ENCODE measurements at places on chromosomes 11 and 22.

DNA sequence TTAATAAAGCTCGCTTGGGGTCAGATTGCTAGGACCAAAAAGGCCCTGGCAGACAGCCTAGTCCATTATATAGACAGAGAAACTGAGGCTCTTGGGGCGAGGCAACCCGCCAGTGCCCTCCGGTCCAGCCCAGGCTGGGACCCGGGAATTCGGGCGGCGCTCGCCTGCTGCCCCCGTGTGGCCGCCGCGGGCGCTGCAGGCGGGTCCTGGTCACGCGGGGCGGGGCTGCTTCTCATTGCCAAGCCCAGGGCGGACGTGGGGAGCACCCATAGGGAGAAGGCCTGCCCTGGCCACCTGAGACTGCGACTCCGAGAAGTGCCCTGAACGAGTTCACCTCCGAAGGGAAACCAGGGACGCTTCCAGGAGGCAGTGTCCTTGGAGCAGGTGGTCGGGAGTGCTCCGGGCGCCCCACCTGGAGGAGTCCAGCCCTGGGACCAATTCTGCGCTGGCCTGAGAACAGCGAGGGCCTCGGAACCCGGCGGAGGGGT, 36.0 kb upstream of the CSNK1E start:
- peak; percentile 83 for DNase-seq

DNA sequence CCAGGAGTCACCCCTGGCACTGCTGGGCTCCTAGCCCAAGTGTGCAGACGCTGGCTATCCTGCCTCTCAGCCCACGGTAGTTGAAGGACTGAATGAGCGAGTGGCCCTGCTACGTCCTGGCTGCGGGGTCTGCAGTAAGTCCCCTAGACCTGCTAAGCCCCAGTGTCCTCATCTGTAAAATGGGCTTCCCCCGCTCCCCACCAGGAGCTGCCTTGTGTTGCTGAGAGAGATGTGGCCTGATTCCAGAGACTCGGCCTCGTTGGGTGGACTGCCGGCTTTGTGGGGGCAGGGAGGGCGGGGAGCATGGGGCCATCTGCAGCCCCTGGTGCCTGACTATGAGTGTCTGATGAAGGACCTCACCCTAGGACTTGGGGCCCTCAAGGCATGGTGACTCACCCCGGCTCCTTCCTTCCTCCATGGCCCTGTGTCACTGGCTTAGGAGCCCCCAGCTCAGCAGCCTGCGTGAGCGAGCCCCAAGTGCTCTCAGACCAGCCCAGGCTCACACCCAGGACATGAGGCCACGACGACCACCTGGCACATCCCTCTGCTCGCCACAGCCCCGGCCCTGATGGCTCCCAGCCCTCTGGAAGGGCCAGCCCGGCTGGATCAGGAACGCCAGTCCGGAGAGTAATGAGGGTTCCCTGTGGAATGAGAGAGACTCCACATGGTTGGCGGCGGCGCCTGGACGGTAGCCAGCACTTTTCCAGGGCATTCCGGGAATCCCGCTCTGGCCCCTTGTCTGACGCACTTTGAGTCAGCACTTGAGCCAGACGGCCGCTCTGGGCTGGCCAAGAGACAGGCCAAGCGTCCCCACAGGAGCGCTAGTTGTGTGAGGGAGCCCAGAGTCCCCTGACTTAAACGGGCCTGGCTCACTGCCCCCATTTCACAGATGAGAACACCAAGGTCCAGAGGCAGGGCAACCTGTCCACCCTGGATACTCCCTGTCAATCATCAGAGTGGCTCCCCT, 50.5 kb upstream of the SHISAL1 start:
- no peak for DNase-seq

DNA sequence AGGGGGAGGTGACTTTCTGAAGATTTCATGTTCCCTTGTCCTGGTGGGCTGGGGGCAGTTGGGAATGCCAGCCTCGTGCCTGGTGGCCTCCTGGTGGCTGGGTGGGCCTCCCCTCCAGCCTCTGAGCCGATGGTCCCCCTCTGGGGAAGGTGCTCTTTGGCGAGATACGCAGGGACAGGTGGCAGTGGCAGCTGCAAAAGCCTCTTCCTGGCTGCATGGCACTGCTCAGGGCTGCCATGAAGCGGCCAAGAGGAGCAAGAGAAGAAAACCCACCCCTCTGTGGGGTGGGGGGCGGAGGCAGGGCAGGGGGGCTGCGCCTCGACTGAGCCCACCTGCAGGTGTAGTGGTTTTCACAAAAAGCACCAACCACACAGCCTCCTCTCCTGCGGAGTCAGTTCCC, 61.8 kb upstream of the PHF21B start:
- no peak for DNase-seq

- DNase-seq, result no peak
Observed at GRCh38 chr11:124788521-124788920, 11.7 kb downstream of the MSANTD2 start.

DNA sequence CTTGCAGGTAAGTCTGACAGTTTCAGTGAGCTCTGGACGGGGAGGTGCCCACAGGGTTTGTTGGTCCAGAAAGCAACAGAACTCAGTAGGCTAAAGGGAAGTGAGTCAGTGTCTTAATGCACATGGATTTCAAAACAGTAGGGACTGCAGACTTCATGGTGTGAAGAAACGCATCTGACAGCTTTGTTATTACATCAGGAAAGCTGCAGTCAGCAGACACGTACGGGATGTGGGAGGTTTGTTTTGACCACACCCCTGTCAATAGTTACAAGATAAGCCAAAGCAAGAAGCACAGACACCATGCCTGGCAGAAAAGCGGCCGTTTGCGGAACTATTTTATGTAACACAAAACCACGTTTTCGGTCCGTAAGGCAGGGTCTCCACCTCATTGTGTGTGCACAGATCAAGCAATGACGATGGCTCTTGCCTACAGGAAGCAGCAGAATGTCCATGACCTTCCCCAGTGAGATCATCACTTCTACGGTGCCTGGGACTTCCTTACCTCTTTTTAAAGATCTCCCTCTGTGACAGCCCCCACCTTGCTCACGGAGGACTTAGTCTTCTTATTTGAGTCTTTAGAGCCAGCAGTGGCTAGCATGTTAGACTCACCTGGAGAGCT, 58.2 kb upstream of the FTH1 start:
- DNase-seq, result peak; percentile 71

DNA sequence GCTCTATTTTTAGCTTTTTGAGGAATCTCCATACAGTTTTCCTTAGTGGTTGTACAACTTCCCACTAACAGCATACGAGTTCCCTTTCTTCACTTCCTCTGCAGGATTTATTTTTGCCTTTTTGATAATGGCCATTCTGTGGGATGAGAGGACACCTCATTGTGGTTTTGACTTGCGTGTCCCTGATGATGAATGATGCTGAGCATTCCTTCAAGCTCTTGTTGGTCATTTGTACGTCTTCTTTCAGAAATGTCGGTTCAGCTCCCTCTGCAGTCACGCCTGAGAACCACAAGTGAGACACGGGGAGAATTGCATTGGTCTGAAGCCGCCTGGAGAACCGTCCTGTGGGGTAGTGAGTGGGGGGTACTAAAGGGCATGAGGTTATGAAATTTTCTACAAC, 2.0 kb upstream of the KRTAP5-10 start:
- DNase-seq, result peak; percentile 74

DNA sequence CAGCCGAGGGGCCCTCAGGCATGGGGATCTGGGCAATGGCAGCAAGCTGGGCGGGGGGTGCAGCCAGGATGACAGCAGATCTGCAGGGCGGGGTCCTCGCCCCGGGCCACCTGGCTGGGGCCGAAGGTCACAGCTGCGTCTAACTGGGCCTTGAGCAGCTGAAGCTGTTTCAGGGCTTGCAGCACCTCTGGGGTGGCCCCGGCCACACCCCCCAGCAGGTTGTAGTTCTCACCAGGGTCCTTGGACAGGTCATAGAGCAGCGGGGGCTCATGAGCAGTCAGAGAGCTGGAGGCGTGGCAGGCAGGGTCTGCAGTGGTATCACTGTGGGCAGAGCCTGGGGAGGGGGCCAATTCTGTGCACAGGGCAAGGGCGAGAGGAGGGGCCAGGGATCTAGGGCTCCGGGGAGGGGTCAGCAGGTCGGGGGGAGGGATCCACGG, 2.8 kb downstream of the ARSA start:
- DNase-seq, result no peak
